Activated naive CD8-positive, alpha-beta T cell treated with anti-CD3 and anti-CD28 coated beads for 36 hours (primary cell): ENCODE measurements at places on chromosomes 16 and 17. TPM values are rescaled to one million over a fixed set of nuclear protein-coding genes. Genes with fewer than 3 reads are reported as not detected.

The GH2 gene
- not detected for total RNA-seq

The NTN3 gene
- total RNA-seq: not detected

The DDX28 gene
- 32.3 TPM for total RNA-seq

The MMD gene
- total RNA-seq: 26.6 TPM

The MYO1C gene
- 10.5 TPM for total RNA-seq

The CIITA gene
- 1.4 TPM for total RNA-seq

The PRKCB gene
- 75.8 TPM for total RNA-seq

The CSH2 gene
- total RNA-seq: not detected

The SCGB1C2 gene
- not detected for total RNA-seq

DNA sequence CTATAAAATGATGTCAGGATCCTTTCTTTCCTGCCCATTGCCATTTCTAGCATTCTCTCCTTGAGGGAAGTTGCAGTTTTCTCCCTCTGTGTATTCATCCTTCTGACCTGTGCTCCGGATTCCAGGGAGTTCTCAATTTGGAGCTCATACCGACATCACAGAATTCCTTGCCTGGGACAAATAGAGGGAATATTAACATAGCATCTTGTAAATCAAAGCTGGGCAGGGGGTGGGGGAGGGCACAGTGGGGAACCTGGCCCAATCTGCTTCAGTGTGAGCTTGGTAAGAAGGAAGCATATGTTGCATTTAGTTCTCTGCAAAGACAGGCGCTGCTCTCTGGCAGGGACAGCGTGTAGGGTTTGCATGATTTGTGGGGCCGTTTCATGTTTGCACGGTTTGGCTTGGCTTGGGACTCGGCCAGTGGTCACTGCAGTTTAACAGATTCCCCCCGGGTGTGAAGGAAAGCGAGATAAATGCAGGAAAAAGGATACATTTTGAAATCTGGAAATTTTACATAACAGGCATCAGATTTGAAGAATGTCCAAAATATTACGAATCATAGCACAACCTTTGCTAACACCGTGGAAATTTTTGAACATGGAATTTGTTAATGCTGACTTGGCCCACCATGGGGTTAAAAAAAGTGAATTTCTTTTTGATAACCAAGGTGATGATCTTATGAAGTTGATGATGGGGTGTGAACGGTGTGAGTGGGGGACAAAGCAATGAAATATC is 178.0 kb downstream of the WWOX start:
- no peak for DNase-seq
- H3K36me3 ChIP-seq: peaks cover 5% of the 10 kb centered on the region
- H3K27ac ChIP-seq: no peak overlapping the region
- H3K4me1 ChIP-seq: no peaks in the 10 kb centered on the region
- no peaks in the 10 kb centered on the region for H3K27me3 ChIP-seq

DNA sequence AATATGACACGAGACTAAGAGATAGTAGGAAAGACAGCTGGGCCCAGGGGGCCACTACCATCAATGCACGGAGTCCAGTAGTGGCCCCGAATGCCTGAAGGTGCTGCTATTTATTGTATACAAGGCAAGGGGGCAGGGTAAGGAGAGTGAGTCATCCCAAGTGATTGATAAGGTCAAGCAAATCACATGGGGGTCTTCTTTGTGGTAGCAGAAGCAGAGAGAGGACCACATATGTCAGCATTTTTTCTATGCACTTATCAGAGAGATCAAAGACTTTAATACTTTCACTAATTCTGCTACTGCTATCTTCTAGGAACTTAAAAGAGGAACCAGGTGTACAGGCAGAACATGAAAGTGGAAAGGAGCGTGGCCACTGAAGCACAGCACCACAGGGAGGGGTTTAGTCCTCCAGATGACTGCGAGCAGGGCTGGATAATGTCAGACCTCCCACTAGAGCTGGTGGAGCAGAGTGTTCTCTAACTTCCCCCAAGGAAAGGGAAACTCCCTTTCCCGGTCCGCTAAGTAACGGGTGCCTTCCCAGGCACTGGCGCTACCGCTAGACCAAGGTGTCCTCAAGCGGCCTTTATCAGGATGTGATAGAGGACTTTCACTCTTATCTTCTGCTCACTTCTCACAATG is 26.4 kb upstream of the ARL4D start:
- no peaks in the 10 kb centered on the region for H3K27me3 ChIP-seq
- no peaks in the 10 kb centered on the region for H3K36me3 ChIP-seq
- DNase-seq: peak; percentile 12
- no peak overlapping the region for H3K27ac ChIP-seq
- no peak overlapping the region for H3K4me3 ChIP-seq
- peaks cover 32% of the 10 kb centered on the region for H3K4me1 ChIP-seq

DNA sequence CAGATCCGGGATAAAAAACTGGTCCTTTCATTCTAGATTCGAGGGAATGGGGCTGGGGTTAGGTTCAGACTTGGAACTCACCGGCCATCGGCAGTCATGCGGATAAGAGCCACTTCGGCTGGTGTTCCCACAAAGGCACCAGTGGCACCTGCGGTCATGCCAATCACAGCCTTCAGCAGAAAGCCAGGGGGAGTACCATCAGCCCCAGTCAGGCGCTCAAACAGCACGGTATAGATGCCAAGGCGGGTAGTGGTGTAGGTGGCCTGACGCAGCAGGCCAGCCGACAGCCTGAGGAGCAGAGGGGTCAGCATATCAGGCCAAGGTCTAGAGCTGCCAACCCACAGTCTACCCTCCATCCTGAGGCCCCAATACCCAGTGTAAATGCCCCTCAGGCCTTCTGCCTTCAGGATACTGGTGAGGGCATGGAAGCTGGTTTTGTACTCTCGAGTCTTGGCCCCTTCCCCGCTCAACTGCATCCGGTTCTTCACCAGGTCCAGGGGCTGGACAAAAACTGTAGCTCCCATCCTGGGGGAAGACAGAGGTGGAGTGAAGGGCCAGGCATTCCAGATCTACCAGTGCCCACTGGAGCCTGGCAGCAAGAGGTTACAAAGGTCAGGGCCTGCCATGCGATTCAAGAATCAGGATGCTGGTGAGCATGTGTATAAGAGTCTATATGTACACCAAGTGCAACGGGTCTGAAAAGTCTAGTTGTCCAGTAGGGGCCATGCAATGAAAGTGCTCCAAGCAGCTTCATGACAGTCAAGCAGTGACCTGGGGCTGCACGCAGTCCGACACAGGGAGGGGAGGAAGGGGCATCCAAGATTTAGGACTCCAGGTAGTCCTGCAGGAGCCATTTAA is 929 bp downstream of the SLC25A11 start:
- H3K4me1 ChIP-seq: peaks cover 47% of the 10 kb centered on the region
- H3K27ac ChIP-seq: peak overlapping the region; percentile 99
- H3K27me3 ChIP-seq: peaks cover 3% of the 10 kb centered on the region
- peaks cover 51% of the 10 kb centered on the region for H3K36me3 ChIP-seq
- no peak for DNase-seq

DNA sequence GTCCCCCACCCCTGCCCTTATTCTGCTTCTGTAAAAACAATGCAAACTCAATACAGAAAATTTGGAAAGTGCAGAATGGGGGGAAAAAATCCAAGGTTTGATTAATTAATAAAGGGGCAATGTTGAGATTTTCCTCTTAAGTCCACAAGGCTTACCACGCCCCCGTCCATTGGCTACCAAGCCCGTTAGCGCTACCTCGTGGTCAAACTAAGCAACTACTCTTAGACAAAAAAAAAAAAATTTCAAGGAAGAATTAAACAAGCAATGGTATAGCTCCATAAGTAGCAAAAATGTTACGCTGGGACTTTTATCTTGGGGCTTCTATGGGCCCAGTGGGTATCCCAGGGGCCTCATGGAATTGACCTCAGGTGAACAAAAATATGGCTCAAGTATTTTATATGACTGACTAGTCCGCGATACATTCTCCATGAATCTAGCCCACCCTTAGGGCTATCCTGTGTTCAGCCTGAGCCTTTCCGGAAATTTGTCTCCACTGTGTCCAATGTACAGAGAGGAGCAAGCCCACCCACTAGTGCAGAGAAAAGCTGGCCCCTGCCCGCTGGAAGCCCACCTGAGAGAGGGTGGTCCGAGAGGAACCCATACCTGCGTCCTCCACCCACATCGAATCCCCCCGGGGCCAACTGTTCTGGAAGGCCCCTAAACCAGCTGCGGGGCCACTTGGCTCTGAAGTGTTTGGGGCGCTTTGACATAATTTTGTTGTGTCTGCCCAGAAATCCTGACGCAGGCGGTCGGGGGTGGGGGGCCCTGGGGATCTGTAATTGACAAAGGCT is 19.1 kb upstream of the TEX2 start:
- no peaks in the 10 kb centered on the region for H3K4me1 ChIP-seq
- H3K27ac ChIP-seq: no peak overlapping the region
- no peak overlapping the region for H3K4me3 ChIP-seq
- DNase-seq: peak; percentile 38

DNA sequence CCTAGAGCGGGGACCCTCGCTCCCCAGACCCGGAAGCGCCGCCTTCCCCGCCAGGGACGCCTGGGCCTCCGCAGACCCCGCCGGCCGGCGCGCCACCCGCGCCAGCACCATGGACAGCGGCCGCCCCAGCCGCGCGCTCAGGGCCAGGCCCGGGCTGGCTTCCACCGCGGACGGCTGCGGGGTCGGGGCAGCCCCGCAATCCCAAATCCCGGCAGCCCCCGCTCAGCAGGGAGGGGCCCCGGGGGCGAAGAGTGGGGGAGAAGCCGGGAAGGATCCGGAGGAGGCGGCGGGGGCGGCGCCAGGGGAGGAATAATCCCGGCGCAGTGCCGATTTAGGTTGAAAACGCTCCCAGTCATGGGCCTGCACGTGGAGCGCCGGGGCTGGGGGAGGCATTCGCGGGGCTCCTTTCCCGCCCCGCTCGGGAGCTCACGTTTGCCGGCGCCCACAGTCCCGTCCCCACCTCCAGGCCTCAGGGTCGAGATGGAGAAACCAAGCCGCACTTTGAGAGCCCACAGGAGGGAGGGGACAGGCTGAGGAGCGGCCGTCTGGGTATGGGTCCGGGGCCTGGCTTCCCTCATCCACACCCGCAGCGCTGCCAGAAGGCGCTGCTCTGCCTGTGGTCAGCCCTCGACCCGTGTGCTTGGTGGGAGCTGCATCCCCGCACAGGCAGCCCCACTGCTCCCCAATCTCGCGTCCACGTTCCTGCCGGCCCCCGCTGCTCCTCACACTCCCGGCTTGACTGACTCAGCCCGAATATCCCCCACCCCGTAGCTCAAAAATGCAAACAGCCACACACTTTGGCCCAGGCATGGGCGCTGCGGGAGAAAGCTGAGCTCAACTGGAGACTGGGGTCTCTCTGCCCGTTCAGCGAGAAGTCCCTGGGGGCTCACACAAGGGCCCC is 4.7 kb downstream of the FBXL16 start:
- H3K27ac ChIP-seq: no peak overlapping the region
- no peaks in the 10 kb centered on the region for H3K36me3 ChIP-seq
- H3K27me3 ChIP-seq: peaks cover 33% of the 10 kb centered on the region
- H3K4me3 ChIP-seq: no peak overlapping the region

- no peak overlapping the region for H3K27ac ChIP-seq
- H3K4me3 ChIP-seq: no peak overlapping the region
- H3K36me3 ChIP-seq: peaks cover 8% of the 10 kb centered on the region
- no peak for DNase-seq
- no peaks in the 10 kb centered on the region for H3K27me3 ChIP-seq
- peaks cover 41% of the 10 kb centered on the region for H3K4me1 ChIP-seq
These were observed 180.2 kb downstream of the MSI2 start for GRCh38 chr17:57436565-57436964.

DNA sequence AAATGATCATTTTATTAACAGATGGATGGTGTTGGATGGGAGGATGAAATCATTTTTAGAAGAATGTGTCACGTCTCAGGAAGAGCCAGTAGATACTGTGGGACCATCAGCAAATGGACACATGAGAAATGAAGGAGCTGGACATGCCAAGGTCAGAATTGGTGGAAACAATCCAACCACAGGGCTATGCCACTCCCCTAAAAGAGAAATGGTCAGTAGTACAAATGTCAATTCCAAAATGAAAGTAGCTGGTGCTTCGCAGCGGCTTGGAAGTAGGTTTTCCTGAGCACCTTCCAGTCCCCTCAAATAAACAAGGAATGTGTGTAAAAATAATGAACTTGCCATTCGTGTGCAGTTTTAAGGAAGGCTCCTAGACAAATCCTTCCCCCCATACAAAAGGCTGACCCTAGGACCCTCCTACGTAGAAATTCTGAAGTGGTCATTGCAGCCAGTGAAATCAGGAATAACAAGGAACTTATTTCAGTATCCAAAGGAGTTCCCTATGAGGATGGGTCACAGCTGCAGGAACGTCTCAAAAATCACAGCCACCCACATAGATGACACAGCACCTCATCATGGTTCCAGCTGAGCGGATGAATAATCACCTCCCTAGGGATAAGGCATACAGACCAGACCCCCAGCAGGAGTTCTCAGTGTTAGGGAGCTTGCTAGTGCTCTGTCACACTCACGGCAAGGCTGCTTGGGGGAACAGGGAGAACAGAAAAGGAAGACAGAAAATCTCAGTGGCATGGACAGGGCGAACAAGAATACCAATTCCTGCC is 239.2 kb downstream of the HS3ST3A1 start:
- H3K4me3 ChIP-seq: no peak overlapping the region
- no peaks in the 10 kb centered on the region for H3K36me3 ChIP-seq
- no peaks in the 10 kb centered on the region for H3K4me1 ChIP-seq
- DNase-seq: no peak

GRCh38 chr17:18919963-18920362 is 32.0 kb upstream of the SLC5A10 start:
- H3K4me1 ChIP-seq: peaks cover 53% of the 10 kb centered on the region
- no peak overlapping the region for H3K4me3 ChIP-seq
- peaks cover 38% of the 10 kb centered on the region for H3K36me3 ChIP-seq
- H3K27me3 ChIP-seq: no peaks in the 10 kb centered on the region
- DNase-seq: no peak

- peaks cover 28% of the 10 kb centered on the region for H3K36me3 ChIP-seq
- no peak overlapping the region for H3K4me3 ChIP-seq
- H3K27ac ChIP-seq: no peak overlapping the region
- DNase-seq: no peak
These were observed 49.4 kb downstream of the SLC39A11 start for GRCh38 chr17:73042809-73043685.

- no peaks in the 10 kb centered on the region for H3K4me1 ChIP-seq
- no peak within 1 kb of the TSS for H3K27ac ChIP-seq
- no peaks in the 10 kb centered on the region for H3K36me3 ChIP-seq
- no peak within 1 kb of the TSS for H3K4me3 ChIP-seq
- peaks cover 6% of the 10 kb centered on the region for H3K27me3 ChIP-seq
These were observed at the start of gene MEFV for GRCh38 chr16:3256146-3256865. Gene MEFV (minus strand): TSS chr16:3256633. CDS start chr16:3256587, 46 bp downstream.

- H3K4me3 ChIP-seq: peak overlapping the region; percentile 68
- peaks cover 38% of the 10 kb centered on the region for H3K27me3 ChIP-seq
- H3K4me1 ChIP-seq: peaks cover 9% of the 10 kb centered on the region
These were observed 15.6 kb downstream of the TLE7 start for GRCh38 chr16:71426069-71426879.

- no peaks in the 10 kb centered on the region for H3K4me1 ChIP-seq
- H3K27me3 ChIP-seq: no peaks in the 10 kb centered on the region
- no peak overlapping the region for H3K27ac ChIP-seq
- no peak for DNase-seq
These were observed 680.3 kb upstream of the SOX9 start for GRCh38 chr17:71440513-71440912.

- DNase-seq: no peak
- no peaks in the 10 kb centered on the region for H3K36me3 ChIP-seq
- no peak overlapping the region for H3K27ac ChIP-seq
- H3K4me1 ChIP-seq: peaks cover 19% of the 10 kb centered on the region
- no peaks in the 10 kb centered on the region for H3K27me3 ChIP-seq
- H3K4me3 ChIP-seq: no peak overlapping the region
These were observed 72.8 kb downstream of the AMFR start for GRCh38 chr16:56352351-56353053.

- H3K27me3 ChIP-seq: peaks cover 10% of the 10 kb centered on the region
- no peaks in the 10 kb centered on the region for H3K36me3 ChIP-seq
- no peak overlapping the region for H3K27ac ChIP-seq
- no peak overlapping the region for H3K4me3 ChIP-seq
- H3K4me1 ChIP-seq: peaks cover 19% of the 10 kb centered on the region
These were observed 4.7 kb upstream of the PRR29 start for GRCh38 chr17:63993368-63993985.
